EH (cell line): ENCODE measurements at places on chromosomes 5 and 9.
A peak's percentile ranks its signal among the peaks of the same experiment; 100 is the strongest.

GRCh38 chr5:123486951-123487655 is 24.9 kb upstream of the CSNK1G3 start:
- no peak for DNase-seq

DNA sequence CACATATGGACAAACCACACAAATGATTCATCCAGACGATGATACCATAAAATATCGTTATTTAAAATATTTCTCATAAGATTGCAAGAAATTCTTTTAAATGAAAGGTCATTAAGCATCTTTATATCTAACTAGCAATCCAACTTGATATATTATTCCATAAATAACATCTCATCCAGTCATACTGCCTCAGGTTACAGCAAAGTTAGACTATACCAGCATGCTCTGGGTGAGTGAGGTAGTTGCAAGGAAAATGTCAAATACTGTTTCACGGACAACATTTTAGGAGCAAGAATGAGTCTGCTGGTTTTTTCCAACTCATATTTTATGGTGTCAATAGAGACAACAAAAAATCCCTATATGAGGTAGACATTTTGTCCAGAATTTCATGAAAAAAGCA is 200.9 kb upstream of the TRPM3 start:
- DNase-seq = peak; percentile 30

GRCh38 chr9:119213471-119213870 is 155.8 kb downstream of the BRINP1 start:
- DNase-seq = no peak

DNA sequence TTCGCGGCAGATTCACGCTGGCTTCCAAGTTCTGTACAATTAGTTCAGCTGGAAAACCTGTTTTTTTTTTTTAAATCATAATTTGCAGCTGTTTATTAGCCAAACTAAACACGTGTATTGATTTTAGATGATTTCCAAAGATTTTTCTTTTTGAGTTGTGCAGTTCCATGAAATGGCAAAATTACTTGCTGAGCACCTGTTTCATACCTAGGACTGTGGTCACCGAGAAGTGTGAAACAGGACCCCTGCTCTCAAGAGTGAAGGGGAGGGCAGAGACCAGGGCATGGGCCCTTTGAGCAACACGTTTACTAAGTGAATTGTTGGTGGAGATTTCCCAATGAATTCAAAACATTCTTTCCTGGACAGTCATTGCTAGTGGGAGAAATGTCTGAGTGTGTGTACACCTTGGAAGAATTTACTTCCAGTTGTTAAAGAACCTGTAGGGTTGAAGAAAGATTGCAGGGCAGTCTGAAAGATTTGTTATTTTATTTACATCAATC is 688 bp downstream of the SNX24 start:
- DNase-seq = peak; percentile 74

- DNase-seq = peak; percentile 19
Measured at GRCh38 chr5:138370537-138370936, 18.1 kb downstream of the KDM3B start.

DNA sequence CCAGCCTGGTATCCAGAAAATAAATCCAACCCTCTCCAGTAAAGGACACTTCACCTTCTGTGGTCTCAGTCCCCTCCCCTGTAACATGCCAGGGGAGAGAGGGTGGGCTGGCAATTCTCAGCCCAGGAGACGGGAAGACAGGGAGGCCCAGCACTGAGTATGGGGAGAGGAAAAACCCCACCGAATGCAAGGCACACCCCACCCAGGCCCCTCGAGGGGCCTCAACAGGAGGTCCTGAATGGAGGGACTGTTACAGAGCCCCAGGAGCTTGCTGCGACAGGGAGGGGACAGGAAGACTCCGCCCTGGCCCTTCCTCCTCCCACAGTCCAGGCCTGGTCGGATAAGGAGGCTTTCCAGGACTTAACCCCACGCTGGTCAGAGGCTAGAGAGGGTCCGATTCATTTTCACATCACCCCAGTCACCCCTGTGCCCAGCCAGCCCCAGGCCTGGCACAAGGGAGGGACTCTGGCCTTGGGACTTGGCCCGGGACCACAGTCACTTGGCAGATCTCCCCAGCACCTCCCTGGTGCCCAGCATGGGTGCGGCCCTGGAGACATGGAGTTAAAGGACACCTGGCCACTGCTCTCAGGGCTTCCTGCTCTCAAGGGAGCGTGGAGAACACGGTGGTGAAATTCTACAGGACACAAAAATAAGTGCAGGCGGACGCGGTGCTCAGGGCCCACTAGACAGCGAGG is 44.9 kb upstream of the STXBP1 start:
- peak; percentile 75 for DNase-seq

DNA sequence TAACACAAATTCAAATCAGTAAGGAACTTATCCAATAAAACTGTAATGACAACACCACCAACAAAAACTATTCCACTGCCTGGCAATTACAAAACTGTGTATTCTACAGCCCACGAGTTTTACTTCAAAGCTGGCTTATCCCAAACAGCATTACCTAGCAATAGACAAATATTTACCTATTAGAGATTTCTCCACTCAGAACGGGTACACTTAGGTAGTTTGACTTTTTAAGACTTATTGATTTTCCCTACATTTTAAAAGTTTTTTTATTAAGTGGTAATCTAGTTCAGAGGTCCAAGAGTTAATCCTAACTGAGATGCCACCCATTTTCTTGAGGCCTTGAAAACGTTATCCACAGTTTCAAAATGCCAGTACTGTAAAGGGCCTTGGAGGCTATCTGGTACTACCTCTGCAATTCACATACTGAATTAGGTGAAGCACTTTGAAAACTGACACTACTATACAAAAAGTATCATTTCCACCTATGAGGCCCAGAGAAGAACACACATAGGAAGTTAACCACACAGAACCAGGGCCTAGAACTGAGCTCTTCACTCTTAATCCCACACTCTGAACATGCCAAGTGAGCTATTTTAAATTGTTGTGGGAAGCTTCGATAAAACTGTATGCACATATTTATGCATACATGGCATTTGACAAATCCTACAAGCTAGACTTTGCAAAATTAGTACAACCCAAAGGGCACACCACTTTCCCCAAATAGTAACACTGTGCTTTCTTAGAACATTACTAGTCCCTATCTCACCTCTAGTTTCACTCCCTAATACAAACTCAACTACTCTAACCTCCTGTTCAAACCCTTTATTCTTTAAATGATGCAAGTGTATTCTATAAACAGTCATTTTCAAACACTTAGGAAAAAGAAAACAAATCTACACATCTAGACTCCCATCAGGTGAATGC is 2.1 kb downstream of the NADK2 start:
- DNase-seq = no peak

GRCh38 chr9:38619556-38620447 is 594 bp downstream of the ANKRD18A start:
- DNase-seq = no peak

DNA sequence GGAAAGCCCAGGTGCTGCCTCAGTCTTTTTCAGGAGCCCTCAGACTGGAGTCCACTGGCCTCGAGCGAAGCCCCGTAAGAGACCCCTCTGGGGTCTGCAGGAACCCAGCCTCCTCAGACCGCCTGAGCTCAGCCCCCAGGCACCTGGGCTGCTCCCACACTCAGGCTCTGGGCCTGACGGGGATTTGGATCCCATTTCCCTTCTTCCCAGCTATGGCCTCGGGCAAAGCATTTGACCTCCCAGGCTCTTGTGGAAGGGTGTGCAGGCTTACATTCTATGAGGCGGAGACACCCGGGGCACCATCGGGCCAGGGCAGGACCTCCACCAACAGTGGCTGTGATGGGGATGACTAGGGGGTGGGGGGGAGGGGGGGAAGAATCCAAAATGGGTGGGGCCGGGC is 4.5 kb downstream of the AGPAT2 start:
- DNase-seq = no peak

DNA sequence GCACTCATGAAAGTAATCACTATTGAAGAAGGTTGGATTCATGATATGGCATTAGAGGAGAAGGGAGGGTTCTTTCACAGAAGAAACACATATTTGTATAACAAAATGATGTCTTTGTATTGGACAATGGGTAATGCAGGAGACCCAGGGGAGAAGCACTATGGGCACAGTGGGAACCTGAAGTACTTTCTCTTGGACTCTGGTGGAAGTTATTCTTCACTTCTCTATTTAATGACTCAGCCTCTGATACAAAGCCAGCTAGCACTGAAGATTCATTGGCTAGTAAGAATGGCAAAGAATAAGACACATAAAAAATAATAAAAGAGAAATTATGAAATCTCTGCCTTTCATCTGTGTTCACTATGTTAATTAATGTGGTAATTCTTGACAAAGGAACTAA is 149.9 kb upstream of the PRR16 start:
- peak; percentile 13 for DNase-seq

DNA sequence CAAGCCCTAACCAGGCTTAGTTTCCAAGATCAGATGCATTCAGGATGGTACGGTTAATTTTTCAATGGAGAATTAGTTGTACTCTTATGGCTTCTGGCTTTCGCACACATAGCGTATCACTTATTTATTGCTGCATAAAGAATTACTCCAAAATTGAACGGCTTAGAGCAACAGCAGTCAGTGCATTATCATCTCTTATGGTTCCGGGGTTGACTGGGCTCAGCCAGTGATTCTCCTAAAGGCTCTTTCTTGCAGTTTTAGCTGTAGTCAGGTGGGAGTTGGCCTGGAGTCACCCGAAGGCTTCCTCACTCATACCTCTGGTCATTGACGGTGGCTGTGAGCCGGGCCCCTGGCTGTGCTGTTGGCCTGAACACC is 595 bp upstream of the GRHPR start:
- no peak for DNase-seq

GRCh38 chr5:34684281-34684979 is 28.3 kb downstream of the RAI14 start:
- DNase-seq = peak; percentile 71

DNA sequence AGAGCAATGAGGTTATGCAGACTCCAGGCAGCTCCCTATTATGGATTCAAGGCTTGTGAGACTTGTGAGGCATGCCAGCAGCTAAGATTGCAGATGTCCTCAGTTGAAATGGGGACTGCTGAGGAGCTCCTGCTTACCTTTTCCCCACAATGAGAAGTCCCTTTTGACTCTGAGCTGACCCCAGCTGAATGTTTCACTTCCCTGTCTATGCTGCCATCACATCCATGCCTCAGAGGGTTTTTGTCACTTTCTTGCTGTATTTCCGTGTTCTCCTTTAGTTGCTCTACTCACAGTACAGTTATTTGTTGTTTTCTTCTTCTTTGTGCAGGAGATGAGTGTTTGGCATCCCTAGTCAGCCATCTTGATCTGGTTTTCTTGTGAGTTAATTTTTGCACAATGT is 18.8 kb upstream of the OR2S2 start:
- no peak for DNase-seq

DNA sequence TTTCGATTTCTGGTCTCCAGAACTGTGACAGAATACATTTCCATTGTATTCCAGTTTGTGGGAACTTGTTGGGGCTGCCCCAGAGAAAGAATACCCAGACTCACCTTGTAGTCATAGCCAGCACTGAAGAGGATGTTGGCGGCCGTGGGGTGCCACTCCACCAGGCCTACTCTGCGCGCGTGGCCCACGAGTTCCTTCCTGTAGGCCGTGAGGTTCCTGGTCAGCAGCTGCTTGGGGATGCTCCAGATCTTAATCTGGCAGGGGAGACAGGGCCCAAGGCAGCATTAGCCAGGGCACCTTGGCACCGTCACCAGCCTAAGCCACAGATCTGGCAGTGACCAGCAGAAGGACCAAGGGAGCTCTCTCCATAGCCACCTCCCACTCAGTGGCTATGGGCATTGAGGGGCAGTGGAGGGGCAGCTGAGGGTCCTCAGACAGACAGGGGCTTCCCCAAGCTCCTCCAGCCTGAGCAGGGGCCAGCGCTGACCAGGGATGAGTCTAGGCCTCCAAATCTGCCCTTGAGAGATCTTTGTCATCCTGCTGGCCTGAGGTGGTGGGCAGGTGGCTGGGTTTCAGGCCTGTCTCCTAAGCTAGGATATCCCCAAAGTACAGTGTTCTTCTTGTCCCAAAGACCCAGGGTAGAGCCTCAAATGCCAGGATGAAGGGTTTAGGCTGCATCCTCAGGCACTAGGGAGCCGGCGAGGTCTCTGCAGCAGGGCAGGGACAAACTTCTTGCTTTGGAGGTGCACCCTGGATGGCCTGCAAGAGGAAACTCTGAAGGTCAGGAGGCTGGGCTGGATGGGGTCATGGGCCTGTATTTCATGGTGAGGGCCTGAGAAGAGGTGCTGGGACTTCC is 15.9 kb upstream of the TRIM14 start:
- no peak for DNase-seq

- peak; percentile 35 for DNase-seq
Measured at GRCh38 chr5:10009802-10010201, 239.9 kb downstream of the ATPSCKMT start.

DNA sequence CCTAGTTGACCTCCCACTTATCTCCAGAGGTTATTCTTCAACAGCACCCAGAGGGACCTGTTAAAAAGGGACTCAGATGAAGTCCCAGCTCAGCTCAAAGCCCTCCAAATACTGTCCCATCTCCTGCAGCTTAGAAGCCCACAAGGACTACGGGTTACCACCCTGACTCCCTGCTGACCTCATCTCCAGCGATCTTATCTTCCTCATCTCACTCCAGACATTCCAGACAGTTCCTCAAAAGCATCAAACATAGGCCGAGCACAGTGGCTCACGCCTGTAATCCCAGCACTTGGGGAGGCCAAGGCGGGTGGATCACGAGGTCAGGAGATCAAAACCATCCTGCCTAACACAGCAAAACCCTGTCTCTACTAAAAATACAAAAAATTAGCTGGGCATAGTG is 263.8 kb upstream of the TLE4 start:
- DNase-seq = peak; percentile 20

DNA sequence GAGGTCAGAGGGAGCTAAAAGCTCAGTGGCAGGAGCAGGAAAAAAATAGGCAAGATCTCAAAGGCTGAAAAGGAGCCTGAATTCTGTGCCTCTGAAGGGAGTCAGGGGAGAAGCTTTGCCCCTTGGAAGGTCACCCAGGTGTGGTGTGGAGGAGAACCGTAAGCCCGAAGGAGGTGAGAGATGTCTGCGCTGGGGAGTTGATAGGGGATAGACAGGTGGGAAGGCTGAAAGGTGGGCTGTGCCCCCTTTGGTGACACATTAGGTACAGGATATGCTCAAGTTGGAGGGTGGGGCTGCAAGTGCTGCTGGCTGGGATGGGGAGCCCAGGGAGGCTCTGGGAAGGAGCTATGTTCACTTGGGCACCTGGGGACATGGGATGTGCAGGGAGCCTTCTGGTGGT is 217.7 kb downstream of the PAX5 start:
- no peak for DNase-seq

DNA sequence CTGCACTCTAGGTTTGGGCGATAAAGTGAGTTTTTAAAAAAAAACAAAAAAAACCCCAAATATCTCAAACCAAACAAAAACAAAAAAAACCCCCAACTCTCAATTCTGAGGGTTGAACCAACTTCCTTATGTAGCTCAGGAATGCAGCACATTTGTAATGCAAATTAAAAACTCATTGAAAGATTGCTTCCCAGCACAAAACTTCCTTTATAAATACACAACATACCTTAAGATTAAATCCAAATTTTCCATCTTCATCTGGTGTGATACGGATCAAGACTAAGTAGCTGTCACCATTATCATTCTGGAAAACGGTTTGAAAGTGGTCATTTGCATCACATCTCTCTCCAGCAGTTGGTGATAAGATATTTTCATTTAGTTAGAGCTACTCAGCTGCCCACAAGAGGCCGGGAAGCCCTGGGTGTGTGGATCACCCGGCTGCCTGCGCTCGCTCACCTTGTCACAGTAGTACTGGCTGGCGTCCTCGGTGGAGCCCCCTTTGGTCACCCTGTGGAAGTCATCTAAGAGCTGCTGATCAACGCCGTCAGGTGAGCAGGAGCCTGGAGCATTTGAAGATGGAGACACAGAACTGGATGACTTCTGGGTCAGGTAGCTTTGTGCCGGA is 88.2 kb downstream of the PTPN3 start:
- no peak for DNase-seq
